Diencephalon (tissue), 1 donor: ENCODE measurements at places on chromosomes 1 and 21. TPM values are rescaled to one million over a fixed set of nuclear protein-coding genes. Genes with fewer than 3 reads are reported as not detected.

The GJB4 gene
- not detected for total RNA-seq

The LSS gene
- 44.3 TPM for total RNA-seq

The MSH4 gene
- total RNA-seq = 1.6 TPM

The TMEM51 gene
- 5.5 TPM for total RNA-seq

The VSIG8 gene
- not detected for total RNA-seq
